ENCODE measurements at places on chromosomes 6 and 20.

- DNase-seq, result no peak
Observed at GRCh38 chr6:122401104-122401503, 1.7 kb downstream of the HSF2 start.

GRCh38 chr6:122548281-122548680 is 61.9 kb upstream of the PKIB start:
- DNase-seq, result no peak

GRCh38 chr6:37242429-37243052 is 15.0 kb upstream of the TBC1D22B start:
- no peak for DNase-seq

- no peak for DNase-seq
Observed at GRCh38 chr6:105795366-105795765, 290.8 kb upstream of the PRDM1 start.

GRCh38 chr6:72286911-72287311 is 335.0 kb upstream of the KCNQ5 start:
- DNase-seq, result no peak

DNA sequence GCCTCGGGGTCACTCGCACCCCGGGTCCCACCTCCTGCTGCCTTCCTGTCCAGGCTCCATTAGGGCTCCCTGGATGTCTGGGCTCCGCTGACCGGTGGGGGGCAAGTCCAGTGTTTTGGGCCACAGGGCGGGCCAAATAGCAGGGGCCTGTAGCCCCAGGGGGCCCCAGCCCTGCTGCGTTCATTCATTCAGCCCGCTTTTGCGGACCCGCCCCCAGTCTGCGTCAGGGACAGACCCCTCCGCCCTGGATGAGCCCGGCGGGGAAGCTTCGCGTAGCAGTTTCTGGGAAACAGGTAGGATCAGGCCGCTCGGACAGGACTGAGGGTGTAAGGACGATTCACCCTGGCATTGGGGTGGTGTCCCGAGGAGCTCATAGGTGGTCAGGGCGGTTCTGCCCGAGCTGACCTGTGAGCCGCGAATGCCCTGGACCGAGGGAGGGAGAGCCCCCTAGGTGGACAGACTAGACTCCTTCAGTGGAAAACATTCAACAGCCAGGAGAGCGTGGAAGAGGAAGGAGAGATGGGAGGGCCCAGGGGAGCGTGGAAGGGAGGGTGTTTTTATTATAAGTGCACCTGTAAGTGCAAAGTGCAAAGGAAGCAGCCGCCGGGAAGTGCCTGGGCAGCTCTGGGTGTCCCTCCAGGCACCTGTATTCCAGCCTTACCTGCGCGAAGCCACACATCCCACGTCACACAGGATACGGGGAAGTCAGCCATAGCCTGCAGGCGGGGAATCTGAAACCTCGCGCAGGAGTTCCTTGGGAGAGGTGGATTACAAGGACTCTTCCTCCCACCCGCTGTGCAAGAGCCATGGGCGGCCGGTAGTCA is 662 bp downstream of the ENTPD6 start:
- peak; percentile 19 for DNase-seq

DNA sequence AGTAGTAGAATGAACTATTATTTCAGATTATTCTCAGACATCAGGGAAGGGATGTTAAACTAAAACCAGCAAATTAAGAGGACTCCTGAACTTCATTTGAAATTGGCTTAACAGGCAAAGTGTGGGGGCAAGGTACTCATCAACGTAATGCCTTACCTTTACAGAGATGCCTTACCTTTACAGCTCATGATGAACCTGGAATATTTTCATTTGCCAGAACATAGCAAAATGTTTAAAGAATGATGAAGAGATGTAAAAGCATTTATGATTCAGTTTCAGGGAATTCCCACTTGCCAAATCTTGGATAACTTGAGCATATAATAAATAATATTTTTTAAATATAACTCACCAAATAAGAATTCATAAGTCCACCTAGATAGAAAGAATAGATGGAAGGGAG is 207.5 kb downstream of the TINAG start:
- no peak for DNase-seq

GRCh38 chr20:14745830-14746229 is 408.4 kb upstream of the FLRT3 start:
- DNase-seq, result no peak

DNA sequence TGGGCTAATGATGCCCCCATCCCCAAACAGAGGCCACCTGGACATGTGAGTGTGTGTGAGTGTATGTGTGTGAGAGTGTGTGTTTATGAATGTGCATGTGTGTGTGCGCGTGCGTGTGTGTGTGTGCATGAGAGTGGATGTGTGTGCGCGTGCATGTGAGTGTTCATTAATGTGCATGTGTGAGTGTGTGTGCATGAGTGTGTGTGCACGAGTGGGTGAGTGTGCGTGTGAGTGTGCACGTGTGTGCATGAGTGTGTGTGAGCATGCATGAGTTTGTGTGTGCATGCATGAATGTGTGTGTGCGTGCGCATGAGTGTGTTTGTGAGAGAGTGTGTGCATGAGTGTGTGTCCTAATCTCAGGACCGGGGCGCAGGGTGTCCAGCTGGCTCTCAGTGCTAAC is 1.3 kb downstream of the IYD start:
- no peak for DNase-seq

DNA sequence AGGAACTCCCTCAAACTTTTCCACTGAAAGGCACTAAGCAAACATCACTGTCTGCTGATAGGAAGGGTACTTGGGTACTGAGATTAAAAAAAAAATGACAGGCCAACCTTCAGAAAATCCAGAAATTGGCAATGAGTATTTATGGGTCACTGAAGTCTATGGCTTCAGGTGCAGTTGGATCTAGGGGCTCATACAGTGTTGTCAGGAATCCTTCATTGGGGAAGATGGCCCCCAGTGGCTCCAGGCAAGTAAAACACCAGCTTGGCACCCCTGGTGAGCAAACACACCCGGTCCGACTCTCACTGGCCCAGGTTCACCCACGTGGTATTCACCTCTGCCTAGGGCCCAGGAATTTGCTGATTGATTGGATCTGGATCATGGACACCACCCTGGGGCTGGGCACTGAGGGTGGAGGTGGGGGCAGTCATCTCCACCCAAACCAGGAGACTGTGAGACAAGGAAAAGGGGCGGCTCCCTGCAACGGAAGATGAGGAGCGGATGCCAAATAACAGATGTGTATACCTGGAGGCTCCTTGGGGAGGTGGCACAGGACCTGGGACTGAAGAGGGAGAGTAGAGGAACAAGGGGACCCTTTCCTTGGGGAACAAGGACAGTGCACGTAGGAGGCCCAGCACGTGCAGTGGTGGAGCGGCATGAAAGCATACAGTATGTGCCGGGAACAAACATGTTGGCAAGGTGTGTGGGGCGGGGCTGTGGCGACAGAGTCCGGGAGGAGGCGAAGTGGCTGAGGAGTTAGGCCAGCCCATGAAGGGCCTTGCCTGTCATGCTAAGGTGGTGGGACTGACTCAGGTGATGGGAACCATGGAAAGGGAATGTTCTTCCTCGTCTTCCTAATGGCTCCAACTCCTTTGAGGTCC is 4.7 kb downstream of the SLC2A10 start:
- DNase-seq, result no peak

DNA sequence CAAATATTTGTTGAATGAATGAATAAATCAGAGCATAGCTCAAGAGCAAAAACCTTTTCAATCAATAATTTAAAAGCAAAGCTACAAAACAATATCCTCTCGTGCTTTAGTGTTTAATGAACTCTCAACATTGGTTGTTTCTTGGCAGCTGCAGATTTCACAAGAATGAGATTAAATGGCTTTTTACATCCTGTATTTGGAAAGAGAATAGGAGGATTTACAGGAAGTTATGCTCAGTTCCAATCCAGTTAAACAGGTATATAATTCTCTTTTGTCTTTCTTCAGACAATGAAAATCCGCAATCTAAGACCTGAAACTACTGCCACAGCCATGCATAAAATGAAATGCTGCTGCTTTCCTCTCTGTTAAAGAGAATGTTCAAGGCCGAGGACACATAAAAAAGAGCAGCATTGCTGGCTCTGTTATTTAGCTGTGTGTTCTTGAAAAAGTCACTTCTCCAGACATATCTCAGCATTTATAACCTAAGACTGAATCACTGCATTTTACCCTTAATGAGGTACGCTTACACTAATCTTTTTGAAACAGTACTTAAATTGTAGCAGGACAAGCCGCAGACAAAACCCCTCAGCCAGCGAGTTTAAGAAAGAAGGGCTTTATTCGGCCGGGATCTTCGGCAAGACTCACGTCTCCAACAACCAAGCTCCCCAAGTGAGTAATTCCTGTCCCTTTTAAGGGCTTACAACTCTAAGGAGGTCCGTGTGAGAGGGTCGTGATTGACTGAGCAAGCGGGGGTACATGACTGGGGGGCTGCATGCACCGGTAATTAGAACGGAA is 3.6 kb downstream of the C6orf52 start:
- no peak for DNase-seq

- DNase-seq, result no peak
Observed at GRCh38 chr20:35196313-35196712, 24.4 kb downstream of the PROCR start.

- no peak for DNase-seq
Observed at GRCh38 chr6:152600022-152600421, 37.1 kb downstream of the SYNE1 start.

DNA sequence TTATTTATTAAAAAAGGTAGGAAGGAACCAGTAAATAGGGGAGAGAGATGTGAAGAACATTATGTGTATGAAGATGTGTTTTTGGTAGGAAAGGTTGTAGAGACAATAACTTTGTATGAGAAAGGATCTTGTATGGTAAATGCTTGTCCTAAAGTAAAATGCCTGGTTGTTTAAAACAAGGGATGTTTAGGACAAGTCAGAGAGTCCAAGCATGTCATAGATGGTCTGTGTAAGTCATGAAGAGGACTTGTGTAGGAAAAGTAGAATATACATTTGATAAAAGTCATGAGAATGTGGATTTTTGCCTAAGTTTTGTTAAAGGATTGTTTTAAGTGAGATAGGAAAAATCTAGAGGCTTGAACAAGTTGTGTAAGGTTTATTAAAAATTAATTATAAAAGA is 325.1 kb downstream of the CDH26 start:
- DNase-seq, result no peak

DNA sequence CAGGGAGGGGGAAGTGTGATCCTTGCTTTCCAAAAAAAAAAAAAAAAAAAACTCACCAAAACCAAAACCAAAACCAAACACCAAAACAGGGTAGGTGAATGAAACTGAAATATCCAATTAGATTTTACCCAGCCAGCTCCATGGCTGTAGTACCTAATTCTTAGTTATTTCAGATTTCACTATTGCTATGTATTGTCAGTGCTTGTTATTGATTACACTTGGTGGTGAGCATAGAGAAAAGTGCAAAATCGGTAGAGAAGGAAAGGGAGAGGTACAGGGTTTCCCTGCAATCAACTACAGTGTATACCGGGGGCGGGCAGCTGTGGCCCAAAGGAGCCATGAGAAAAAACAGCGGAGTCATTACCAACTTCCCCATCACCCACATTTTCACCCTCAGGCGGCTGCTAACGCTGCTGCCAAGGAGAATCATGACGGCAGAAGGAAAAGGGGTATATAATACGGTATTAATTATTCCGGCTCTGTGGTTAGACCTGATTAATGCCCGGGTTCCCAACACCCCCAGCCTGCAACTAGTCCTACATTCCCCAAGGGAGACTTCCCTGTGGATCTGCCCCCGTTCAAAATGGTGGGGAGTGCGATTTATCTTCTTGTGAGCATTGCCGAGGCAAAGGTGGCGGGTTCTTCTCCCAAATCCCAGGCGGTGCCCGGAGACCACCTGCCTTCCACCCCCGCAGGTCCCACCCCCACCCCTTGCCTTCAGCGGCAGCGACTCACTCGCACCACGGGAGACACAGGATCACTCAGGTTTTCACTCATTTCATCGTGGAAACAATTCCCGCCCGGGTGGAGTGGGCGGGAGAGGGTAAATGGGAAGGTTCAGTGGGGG is at the start of gene C6orf62:
C6orf62 (minus strand) TSS at position 30 of the 847 bp plus-strand sequence. CDS start 486 bp downstream, outside the sequence.
- no peak for DNase-seq

DNA sequence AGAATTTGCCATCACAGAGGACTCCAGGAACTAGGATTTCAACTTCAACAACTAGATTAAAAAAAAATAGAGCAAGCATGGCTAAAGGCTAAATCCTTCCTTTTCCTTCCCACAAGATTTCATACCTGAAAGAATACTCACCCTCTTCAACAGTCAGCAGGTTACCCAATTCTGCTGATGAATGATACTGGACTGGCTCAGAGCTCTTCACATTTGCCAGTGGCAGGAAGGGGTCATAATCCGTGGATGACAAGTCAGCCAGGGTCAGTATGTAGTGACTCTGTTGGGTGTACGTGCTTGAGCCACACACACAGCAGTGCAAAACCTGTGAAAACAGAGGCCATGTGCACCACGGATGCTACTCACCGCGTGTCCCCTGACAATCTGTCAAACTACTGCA is 152.9 kb downstream of the INSM1 start:
- no peak for DNase-seq

GRCh38 chr6:149923327-149923986 is 536 bp upstream of the RAET1G start:
- no peak for DNase-seq

- no peak for DNase-seq
Observed at GRCh38 chr6:115058414-115059211, 715.8 kb upstream of the HS3ST5 start.

GRCh38 chr6:54112151-54112650 is 958 bp downstream of the MLIP start:
- no peak for DNase-seq

- DNase-seq, result no peak
Observed at GRCh38 chr20:16284385-16285100, 288.7 kb downstream of the KIF16B start.

DNA sequence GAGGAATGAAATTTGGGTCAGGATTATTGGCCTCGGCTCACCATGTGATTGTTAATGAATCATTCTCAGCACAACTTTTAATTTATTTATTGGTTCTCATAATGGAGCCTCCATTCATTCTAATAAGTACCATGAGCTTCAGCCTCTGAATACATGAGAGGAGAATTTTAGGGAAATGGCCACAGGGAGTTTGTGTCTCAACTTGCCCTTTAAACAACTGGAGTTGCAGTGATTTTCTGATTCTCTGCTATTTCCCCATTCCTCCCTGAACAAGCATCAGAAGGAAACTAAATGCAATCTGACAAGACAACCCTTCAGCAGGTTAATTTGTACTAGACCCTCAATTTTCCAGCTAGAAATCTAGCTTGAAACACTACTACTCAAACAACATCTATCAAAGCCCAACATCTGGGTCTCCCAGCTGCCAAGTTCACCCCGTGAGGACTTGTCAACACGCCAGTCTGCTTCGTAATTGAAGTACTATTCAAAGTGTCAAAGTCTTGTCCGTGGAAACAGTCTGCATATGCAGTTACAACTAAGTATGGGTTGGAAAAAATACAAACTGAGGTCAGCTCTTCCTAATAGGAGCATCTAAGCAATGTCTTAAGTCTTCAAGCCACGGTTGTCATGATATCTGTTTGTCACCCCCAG is 235.4 kb downstream of the CDH4 start:
- no peak for DNase-seq

Measured in NCI-H1930 (cell line).